ENCODE measurements at places on chromosomes 1 and 21.

GRCh38 chr1:39859859-39860812 is 23.2 kb downstream of the TRIT1 start:
- no peak for DNase-seq

DNA sequence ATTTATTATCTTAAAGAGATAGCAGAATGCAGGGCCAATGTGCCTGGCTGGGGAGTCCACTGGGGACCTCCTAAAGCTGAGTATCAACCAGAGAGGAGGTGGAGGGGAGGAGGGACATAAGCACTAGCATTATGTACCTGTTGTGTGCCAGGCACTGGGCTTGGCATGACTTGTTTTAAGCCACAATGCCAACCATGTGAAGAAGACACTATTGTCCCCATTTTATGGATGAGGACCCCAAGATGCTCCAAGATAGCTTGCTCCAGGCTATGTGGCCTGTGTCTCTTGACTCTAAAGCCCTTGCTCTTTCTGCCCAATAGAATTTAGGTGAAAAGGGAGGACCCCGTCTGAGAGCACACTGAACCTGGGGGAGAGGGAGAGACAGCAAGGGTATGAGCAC is 111.3 kb downstream of the GLIS1 start:
- DNase-seq: no peak

DNA sequence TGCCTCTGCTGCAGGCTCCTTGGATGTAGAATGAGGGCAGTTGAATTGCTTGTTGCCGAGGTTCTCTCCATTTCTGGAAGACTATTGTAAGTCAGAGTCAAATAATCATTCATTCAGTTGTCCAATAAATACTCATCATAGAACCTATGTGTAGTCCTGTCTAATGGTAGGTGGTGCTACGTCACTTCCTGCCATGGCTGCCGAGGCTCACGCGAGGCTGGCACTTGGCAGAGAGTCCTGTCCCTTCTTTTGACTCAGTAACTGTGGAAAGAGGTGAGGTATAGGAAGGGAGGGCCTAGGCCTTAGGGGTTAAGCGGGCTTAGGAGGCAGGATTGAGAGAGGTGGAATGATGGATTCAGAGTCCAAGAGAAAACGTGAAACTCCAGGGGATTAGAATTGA is 9.7 kb downstream of the ADARB1 start:
- DNase-seq: no peak

DNA sequence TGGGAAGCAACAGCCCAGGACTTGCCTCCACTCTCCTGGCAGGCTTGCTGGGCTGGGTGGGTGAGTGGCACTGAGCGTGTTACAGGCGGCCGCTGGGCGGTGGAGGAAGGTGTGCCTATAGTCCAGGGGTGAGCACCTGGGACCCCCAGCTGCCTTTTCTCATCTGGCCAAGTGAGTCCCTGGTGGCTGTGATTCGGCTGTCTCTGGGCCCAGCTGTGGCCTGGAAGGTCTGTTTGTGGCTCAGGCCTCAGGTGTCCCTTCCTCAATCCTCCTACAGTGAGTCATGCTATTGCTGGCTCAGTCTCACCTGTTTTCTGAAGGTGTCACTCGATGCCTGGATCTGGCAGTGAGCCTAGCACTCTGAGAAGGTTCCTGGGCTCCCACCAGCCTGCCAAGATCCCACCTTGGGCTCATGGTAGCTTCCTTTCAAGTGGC is 564.2 kb downstream of the PTPRU start:
- DNase-seq: no peak

GRCh38 chr1:245156736-245157505 is 2.1 kb downstream of the KIF26B start:
- DNase-seq: no peak

All from T47D (cell line).